NCI-H2081 treated with DMSO at 0.1 percent for 48 hours (cell line): ENCODE measurements at places on chromosomes 1 and 21.

- DNase-seq, result no peak
These were observed 13.4 kb downstream of the KCNE1 start for GRCh38 chr21:34498623-34499022.

GRCh38 chr1:232744847-232745246, 60.4 kb upstream of the MAP10 start:
- DNase-seq, result no peak

DNA sequence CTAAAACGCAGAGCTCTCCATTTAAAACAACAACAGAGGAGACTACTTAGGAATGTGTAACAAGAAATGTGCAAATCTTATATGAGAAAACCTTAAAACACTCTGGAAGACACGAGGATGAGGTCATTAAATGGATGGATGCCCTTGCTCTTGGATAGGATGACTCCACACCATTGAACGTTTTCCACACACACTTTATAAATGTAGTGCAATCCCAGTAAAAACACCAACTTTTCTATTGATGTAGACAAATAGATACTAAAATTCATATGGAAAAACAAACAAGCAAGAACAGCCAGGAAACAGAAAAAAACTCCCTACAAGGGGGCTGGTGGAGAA, 18.4 kb upstream of the COL6A1 start:
- DNase-seq, result no peak

- no peak for DNase-seq
These were observed 18.8 kb downstream of the BATF3 start for GRCh38 chr1:212680680-212681389.

- no peak for DNase-seq
These were observed 49.7 kb upstream of the MACF1 start for GRCh38 chr1:39154553-39155421.

DNA sequence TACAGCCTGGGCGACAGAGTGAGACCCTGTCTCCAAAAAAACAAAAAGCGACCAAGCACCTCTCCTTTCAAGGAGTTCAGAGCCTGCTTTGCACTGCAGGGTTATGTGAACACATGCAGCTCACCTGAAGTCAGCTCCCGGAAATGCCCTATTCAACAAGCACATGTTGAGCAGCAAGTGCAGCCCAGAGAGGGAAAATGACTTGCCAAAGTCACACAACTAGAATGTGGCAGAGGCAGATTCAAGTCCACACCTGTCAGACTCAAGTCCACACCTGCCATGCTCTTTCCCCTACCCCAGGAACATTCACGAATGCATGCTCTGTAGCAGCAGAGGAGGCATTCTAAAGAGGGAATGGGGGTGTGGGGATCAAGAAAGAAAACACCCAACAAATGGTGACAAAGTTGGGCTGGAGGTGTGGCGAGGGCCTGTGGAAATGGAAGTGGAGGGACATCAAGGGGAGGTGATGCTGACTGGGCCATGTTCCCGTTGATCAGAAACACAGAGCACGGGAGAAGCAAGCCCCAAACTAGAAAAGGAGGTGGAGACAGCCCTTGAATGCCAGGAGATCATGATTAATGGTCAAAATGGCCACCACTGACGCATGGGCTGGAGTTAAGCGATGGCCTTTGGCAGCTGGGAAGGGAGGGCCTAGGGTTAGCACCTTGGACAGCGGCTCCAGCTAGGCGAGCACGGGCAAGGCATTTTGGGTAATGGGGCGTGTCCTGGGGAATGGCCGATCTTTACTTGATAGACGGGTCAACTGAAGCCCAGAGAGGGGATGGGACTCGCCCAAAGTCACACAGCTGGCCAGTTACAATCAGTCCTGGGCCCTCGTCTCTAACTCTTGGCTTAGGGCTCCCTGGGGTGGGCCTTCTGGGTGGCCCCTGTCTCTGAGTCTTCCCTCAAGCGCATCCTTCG, 21.5 kb downstream of the RAP1GAP start:
- no peak for DNase-seq

GRCh38 chr1:111219557-111220286, 7.8 kb upstream of the CHI3L2 start:
- DNase-seq, result no peak

DNA sequence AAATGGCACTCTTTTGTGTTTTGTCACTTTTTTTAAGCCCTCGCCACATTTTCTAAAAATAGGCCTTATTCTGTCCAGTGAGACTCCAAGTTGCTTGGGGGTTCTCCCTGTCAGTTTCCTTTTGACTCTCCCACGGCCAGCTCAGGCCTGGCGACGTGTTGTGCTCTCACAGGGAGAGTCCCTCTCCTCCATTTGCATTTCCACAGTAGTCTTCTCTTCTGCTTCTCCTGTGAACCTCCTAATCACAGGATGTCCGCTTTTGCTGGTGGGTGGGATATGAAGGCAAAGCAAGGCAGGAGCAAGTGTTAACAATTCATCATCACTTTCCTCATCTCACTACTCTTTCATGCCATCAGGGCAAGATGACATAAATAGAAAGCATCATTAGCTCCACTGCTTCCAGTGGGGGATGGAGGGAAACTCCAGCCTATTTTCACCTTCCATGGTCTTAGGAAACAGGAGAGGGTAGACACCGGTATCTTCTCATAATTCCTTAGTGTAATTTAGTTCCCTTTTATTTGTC, 99.8 kb downstream of the INTS7 start:
- no peak for DNase-seq

GRCh38 chr1:118101515-118101844, 83.5 kb downstream of the SPAG17 start:
- DNase-seq, result no peak

DNA sequence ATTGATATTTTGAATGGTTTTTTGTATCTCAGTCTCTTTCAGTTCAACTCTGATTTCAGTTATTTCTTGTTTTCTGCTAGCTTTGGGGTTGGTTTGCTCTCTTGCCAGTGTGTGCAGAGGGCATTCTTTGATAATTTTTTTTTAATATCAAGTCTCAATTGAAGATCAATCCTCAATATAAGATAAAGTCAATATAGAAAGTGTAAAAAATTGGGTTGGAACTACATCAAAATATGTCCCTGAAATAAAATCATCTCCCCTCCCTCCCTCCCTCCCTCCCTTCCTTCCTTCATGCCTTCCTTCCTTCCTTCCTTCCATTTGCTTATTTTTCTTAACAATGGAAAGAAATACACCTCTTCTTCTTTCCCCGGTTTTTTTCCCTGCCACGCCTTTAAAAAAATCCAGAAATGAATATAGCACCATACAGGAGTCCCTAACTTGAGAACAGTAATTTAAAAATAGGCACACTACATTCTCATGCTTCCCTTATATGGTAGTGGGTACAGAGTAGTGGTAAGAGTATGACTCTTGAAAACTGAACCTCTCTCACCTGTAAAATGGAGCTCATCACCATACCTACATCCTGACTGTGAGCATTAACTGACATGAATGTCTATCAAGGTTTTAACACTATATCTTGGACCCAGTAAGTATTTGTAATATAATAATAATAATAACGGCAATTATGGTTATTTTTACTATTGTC, 221.9 kb downstream of the GIPC2 start:
- no peak for DNase-seq

- DNase-seq, result no peak
These were observed 977 bp downstream of the TRAF3IP3 start for GRCh38 chr1:209756615-209757445.

DNA sequence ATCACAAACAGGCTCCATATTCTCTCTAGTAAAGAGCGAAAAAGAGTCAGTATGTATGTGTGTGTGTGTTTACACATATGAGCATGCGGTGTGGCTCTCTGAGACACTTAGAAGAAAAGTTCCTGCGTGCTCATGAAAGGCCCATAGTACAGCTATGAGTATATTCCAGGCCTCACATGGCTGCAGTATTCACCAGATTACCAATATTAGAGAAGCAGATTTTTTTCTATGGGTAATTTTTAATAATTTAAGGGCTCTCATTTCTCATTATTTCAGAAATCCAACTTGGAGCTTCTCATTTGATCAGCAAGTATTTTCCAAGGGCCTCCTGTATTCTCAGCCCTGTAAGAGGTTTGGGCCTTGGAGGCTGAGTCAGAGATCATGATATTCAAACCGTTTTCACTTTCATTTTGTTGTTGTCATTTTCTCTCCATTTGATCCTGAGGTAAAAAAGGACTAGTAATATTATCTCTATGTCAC, 232.9 kb upstream of the SGIP1 start:
- DNase-seq, result no peak

DNA sequence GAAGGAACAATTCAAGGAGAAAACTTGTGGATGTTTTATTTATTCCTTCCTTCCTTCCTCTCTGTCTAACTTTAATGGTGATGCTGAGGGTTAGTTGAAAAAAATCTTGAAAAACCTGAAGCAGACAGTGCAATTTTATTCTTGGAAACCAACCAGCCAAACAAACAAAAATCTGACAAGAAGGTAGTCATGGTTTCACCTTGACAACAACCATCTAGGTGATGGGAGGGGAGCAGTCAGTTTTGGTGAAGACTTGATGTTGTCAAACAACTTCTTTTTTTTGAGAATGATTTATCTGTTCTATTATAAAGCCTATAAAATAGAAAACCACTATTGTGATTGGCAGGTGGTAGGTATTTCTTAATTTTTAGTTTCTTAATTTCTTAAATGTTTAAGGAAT, 92.4 kb upstream of the GPR88 start:
- DNase-seq, result no peak

DNA sequence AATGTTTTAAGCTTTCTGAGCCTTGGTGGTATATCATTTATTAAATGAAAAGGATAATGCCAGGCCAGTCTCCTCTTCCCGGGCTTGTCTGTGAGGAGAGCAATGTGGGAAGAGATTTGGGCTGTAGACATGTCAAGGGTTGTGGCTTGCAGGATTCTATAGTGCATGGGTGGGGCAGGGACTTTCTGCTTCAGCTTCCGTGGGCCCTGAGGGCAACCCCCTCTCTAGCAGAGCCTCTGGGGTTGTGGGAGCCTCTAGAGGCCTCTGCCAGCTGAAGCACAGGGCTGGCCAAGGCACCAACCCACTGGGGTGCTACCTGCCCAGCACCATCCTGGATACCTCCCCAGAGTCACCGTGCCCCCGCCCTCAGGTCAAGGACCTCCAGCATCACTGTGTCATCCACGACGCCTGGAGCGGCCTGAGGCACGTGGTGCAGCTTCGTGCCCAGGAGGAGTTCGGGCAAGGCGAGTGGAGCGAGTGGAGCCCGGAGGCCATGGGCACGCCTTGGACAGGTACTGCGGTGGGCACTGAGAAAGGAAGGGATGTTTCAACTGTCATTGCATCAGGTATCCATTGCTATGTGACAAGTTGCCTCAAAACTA, 30.6 kb downstream of the IL6R start:
- no peak for DNase-seq

DNA sequence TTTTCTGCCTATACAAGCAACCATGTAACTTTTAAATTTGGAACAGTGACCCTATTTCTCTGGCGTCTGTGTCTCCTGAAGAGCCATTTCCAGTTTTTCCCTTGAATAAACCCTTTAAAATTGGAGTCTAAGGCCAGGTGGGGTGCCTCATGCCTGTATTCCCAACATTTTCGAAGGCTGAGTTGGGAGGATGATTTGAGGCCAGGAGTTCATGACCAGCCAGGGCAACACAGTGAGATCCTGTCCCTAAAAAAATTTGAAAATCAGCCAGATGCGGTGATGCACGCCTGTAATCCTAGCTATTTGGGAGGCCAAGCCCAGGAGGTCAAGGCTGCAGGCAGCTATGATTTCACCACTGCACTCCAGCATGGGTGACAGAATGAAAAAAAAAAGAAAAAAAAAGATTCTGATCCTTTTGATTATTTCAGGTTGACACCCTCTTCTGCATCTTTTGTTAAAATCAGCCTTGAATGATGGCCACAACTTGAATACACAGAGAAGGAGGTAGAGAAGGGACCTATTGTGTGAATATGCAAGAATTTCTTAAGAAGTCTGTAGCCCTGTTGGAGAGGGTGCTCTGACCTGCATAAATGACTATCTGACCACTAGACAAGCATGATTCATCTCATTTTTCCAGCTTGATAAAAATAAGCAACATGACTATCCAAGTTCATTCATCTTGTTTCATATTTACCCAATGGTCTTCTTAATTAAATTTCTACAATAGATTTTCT, 40.2 kb upstream of the PARP1 start:
- DNase-seq, result no peak

DNA sequence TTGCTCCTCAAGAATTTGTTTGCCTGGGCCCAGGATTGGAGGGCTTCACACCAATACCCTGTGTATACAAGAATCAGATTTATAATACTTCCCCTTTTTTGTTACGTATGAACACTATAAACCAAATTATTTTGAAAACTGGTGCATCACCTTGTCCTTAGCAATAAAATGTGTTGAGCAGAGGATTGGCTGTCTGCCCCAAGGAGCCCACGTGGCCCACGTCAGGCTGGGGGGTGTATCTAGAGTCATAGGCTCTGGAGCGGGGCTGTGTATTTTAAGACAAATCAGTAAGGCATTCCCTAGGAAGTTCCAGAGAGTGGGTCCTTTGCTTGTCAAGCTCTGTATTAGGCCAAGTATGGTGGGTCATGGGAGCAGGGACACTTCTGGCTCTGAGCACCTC, 2.0 kb upstream of the ST3GAL3 start:
- DNase-seq, result no peak

DNA sequence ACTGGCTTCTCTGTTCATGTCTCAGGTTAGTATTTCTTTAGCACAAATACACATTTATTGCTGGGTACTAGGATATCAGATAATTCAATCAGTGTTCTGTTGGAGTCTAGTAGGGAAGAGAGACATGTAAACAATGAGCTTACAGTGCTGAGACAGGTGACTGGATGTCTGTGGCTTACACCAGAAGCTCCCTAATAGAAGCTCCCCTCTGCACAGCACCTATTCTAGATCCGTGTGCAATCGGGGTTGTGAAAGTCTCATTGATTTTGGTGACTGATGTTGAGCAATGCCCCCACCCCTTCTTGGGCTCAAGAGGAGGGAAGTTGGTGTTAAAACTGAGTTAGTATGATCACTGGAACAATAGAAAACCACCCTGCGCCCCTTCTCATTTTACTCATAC, 279.2 kb downstream of the RPS6KC1 start:
- no peak for DNase-seq

DNA sequence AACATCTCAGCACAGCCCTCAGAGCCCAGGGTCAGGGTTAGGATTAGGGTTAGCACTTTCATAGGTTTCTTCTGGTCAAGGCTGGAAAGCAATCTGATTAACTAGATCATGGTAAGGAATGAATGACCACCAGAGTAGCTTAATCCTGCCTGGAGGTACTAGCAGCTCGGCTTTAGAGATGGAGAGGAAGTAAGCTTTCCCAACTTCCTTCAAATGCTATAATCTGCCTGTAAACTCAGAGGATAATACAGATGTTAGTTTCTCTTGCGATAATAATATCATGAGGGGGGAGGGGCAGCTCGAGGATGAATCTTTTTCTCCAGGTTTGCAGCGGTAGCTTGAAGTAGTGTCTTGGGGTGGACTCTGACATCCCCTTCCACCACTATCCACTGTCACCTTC, 194.9 kb downstream of the HIVEP3 start:
- no peak for DNase-seq

- DNase-seq, result no peak
These were observed 716 bp downstream of the OLIG2 start for GRCh38 chr21:33026443-33026858.

- DNase-seq, result no peak
These were observed 77.4 kb upstream of the KRTAP11-1 start for GRCh38 chr21:30958741-30959140.

DNA sequence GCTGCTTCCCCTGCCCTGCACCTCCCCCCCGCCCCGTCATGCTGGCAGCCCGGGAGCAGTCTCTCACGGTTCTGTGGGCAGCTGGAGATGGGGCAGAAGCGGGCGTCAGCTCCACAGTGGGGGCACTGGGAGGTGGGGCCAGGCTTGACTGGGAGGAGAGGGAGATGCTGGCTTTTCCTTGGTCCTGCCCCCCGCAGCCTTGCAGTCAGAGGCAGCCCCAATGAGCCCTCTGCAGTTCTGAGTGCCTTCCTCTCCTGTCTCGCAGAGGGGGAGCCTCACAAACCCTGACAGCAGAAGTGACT, 21.7 kb downstream of the ARHGEF10L start:
- no peak for DNase-seq
